Stimulated activated CD4-positive, alpha-beta T cell treated with anti-CD3 and anti-CD28 coated beads, Interleukin-4, amount 100 ng/mL, for 48 hours (primary cell): ENCODE measurements at places on chromosomes 12 and 14.
A peak's percentile ranks its signal among the peaks of the same experiment; 100 is the strongest.

- DNase-seq = no peak
Measured at GRCh38 chr14:97428808-97429440, 631.7 kb downstream of the VRK1 start.

DNA sequence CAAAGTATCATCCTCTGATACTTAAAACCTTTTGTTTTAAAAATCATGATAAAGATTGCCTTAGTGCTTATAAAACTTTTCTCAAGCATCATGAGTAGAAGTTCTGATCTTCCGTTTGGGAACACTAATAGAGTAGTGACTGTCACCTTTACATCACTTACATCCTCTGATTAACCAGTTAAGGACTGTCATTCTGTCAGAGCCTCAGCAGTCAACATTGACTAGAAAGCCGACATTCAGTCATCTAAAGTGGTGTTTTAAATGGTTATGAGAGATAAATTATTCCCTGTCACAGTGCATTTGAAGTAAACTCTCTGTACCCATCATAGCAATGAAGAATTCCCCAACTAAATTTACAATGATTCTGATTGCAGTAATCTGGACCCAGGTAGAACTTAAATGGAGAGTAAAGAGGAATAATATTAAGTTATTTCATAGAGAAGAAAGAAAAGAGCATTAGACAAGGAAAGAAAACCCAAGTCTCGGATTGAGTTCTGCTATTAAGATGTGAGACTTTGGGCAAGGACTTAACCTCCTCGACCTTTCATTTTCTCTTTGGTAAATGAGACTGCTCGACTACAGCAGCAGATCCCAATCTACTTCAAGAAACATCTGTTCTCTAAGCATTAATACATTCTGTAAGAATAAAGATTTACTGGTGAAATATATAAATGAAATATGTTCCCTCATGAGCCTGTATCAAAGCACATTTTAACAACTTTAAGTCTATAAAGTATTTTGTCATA, 563.9 kb upstream of the LMO3 start:
- DNase-seq = no peak

GRCh38 chr12:115140981-115141655, 457.1 kb upstream of the TBX3 start:
- no peak for DNase-seq

GRCh38 chr12:11822081-11822834, 172.8 kb downstream of the ETV6 start:
- DNase-seq = peak; percentile 50

DNA sequence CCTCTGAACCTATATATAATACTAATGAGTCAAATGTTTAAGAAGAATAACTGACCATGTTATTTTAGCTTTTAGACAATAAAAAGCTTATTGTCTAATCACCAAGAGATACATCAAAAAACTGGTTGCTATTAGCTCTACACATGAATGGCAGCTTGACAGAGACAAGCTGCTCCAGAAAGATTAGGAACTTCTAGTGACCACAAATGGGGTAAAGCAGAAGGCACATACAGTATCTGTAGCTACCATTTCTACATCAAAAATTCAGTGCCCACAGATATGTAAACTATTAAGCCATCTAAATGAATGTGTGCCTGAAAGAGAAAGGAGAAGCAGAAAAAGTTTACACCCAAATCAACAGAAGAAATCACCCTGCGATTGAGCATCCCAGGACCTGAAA, 2.4 kb downstream of the AREL1 start:
- no peak for DNase-seq

GRCh38 chr12:90947869-90948268, 7.1 kb downstream of the CCER1 start:
- DNase-seq = no peak

- DNase-seq = no peak
Measured at GRCh38 chr14:92747701-92748258, 647 bp downstream of the LGMN start.

GRCh38 chr12:95653771-95654546, 102.7 kb upstream of the USP44 start:
- DNase-seq = no peak

DNA sequence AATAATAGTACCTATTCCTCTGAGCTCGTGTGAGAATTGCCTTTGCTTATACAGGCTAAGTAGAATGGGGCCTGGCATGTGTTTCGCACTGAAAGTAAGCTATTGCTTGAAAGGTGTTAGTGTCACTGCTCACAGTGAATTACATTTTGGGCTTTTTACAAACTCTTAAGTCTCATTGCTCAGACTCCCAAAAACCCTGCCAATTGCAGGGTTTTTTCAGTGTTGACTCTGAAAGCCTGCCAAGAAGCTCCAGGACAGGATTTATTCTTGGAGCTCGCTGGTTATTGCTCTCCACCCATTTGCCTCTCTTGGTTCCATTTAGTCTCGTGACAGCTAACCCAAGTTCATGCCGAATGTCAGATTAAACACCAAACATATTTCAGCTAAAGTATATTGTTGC, 39.8 kb downstream of the NOPCHAP1 start:
- DNase-seq = no peak

DNA sequence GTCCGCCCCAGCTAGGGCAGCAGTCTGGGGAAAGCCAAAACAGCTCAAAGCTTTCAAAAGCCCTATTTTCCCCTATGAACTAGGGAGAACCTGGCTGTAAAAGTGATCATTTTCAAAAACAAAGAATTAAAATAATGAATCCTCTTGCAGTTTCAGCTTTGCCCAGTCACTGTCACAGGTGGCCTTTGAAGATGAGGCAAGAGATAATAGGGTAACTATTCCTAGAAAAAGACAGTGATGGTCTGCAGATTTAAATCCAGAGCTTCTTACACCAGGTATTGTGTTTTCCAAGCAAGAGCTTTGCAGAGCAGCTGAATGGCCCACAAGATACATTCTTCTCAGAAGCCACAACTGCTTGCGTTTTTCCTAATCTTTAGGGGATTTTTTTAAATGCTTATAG, 80.2 kb upstream of the NUDT4 start:
- no peak for DNase-seq

GRCh38 chr14:89973234-89973823, 17.6 kb downstream of the TDP1 start:
- no peak for DNase-seq

DNA sequence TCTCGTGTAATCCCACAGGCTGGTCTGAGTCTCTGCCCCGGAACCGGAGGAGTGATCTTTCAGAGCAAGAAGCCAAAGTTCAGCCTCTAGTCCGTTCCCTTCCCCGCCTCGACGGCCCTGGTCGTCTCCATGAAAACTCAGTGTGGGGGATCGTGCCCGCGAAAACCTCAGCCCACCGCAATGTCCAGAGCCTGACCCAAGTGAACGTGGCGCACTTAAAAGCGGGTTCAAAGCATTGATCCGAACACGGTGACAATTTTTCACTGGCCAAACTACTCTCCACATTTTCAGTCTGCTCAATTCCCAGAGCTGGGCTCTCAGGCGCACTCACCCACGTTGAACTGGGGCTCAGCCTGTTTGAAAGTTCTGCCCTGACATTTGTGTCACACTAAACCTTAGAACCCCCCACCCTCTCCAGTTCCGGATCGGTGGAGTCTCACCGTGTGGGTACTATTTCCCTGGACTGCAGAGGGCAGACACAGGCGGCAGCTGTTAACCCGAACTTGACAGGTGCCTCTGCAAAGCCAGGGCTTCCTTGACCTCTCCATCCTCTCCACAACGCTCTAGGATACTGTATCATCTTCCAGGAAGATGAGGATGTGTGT, 886 bp upstream of the PRICKLE1 start:
- no peak for DNase-seq

DNA sequence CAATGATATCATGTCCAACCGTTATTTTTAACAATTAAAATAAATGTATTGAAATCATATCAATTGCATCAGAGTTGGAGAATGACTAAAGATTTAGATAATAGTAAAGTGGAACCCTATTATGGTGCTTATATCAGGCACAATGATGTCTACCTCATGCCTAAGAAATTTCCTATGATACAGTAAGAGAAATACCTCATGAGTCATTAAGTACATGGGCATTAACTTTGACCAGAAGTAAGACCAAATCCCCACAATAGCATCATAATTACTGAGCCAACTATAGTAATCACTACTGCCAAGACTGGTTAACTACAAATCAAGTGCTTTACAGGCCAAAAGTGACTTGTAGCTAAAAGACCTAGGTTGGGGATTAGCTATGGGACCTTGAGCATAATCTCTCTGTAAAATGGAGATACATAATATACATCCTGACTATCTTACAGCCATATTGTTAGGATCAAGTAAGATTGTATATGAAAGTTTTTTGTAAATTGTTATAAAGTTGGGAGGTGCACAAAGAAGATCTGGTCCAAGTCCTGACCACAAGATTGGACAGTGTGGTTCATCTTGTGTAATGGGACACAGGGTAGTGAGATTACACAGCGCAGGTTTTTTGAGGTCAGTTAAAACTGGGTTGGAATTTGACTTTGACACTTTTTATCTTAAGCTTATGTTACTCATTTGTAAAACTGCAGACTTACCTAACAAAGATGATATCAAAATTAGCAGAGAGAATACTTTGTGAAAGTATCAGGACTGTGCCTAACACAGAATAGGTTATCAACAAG, 60.5 kb downstream of the ERGIC2 start:
- no peak for DNase-seq

DNA sequence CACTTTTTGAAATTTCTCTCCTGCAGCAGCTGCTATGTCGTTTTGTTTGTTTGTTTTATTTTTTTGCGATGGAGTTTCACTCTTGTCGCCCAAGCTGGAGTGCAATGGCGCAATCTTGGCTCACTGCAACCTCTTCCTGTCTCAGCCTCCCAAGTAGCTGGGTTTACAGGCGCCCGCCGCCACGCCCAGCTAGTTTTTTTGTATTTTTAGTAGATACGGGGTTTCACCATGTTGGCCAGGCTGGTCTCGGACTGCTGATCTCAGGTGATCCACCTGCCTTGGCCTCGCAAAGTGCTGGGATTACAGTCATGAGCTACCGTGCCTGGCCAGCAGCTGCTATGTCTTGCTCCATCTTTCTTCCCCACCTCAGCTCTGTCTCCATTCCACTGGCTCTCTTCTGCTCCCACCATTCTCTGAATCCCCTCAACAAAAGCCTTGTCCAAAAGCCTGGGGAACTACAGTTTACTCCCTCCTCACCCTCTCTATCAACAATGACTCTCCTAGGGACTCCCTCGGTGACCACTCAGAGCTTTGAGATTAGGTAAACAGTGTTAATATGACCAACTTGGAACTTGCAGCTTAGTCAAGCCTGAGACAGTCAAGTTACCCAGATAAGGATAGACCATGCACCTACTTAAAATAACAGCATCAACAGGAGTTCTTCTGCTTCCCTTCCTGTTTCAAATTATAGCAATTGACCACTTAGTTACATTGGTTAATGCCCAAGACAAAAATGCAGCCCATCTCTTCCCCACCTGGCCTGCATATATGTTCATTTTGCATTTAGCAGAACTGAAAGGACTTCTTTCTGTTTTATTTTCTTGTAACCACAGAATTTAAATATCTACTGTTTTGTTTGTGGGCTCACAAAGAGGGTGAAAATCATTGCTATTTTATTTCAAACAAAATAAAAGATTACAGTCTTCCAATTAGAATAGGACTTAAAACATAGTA, 189.0 kb upstream of the AMIGO2 start:
- DNase-seq = no peak

GRCh38 chr12:20205854-20206253, 162.5 kb upstream of the PDE3A start:
- DNase-seq = no peak

DNA sequence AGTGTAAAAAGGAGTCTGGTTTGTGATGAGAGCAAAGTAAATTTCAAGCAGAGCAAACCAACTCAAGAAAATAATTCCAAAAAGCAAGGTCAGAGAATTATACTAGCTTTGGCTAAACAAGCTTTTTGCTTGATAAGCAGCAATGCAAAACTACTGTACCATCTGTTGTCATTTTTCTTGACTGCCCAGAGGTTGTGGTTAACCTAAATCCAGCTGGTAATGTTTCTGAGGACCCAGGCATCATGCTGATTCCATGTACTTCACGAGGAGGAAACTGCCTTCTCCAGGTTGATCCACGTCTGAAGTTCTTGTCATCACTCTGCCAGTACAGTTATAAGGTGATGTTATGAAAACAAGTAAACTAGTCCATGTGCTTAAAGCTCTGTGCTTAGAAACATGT, 185.2 kb downstream of the ACSS3 start:
- DNase-seq = no peak

DNA sequence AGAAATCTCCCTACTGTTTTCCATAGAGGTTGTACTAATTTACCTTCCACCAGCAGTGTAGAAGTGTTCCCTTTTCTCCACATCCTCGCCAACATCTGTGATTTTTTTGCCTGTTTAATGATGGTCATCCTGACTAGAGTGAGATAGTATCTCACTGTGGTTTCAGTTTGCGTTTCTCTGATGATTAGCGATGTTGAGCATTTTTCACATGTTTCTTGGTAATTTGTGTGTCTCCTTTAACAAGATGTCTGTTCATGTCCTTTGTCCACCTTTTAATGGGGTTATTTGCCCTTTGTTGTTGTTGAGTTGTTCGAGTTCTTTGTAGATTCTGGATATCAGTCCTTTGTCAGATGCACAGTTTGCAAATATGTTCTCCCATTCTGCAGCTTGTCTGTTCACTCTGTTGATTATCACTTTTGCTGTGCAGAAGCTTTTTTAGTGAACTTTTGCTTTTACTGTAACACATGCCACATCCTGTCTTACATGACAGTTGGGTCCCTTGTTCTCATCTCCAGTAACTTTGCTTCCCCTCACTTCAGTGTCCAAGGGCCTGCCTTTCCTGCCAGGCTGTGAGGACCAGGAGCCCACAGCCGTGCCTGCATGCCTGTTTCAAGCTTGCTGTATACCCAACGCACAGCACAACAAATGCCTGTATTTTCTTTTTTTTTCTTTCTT, 64.9 kb downstream of the SPRING1 start:
- DNase-seq = no peak

GRCh38 chr12:63935361-63935760, 90.9 kb downstream of the SRGAP1 start:
- no peak for DNase-seq

DNA sequence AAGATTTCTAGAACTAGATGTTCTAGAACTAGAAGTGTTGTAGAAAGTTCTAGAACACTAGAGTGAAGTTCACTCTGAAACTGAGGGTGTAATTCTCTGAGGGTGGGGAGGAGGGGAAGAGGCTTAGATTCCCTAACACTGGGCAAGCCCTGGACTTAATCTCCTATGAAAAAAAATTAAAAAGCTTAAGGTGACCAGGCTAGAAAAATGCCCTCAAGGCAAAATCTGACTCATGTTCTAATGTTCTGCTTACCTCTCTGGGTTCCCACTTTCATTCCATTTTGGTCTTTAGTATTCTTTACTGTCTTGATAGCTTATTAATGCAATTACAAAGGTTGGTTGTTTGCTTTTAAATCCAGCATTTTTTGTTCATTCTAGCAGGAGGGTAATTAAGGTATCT, 101.5 kb downstream of the KICS2 start:
- DNase-seq = no peak

- no peak for DNase-seq
Measured at GRCh38 chr12:19220852-19221466, 91.4 kb downstream of the PLEKHA5 start.

GRCh38 chr14:60134702-60135101, 30.5 kb downstream of the DHRS7 start:
- no peak for DNase-seq

- no peak for DNase-seq
Measured at GRCh38 chr14:66345986-66346385, 140.2 kb upstream of the CCDC196 start.

- no peak for DNase-seq
Measured at GRCh38 chr14:77106666-77107065, 8.6 kb downstream of the CIPC start.
